ENCODE measurements at places on chromosomes 1 and 21.

DNA sequence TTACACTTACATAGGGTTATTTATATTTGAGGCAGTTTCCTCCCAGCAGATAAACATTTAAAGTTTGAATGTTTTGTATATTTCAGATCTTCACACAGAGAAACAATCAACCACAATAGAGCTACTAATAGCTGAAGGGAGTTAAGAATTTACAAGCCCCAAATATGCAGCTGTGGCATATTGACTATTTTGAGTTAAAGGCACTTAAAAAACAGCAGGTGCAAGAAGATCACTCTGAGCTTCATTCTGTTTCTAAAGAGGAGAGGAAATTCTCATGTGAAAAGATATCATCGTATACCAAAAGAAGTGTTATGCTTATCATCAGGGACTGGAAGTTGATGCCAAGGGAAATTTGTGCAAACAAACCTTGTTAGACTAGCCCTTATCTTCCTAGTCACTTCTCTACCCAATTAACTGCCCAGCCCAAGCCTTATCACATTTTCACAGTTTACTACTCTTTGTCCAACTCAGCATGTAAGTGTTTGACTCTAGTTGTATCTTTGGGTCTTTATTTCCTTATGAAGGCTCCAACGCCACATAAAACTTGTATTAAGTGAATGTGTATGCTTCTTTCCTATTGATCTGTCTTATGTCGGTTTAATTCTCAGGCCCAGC, 66.3 kb upstream of the COG2 start:
- no peak for DNase-seq

DNA sequence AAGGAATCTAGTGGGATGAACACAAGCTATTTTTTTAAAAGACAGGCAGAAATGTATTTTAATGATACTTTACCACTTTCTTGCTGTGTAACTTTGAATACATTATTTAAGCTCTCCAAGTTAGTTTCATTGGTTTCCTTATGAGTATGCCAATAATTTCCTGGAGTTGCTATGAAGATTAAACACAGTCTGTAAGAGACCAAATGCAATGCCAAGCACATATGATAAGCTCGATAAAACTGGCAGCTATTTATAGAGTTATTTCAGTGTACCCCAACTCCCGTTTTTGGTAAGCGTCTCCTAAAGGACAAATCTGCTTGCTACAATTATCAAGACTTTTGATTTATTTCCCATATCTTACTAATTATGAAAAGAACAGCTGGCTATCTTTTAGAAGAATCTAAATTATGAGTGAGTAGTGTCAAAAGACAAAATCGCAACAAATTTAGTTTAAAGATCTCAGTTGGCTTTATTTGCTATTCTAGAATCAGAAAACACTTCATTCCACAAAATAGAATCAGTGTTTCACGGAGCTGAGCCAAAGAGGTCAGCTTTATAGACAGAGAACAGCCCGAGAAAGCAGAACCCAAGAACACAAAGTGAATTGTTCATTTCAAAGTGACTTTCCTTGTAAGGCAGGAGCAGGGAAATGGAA, 7.2 kb upstream of the MAP10 start:
- no peak for DNase-seq

DNA sequence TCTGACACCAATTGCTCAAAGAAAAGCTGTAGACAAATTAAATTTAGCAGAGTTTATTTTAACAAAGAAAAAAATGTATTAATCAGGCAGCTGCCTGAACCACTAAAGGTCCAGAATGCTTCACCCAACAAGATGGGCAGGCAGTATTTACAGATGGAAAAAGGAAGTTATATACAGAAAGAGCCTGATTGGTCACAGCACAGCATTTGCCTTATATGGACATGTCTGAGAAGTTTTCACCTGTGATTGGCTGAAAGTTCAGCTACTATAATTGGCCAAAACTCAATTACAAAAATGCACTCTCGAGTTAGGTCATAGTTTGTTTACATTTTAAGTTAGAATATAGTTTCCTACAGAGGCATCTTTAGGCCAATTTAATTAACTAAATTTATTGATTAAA, 15.1 kb upstream of the FMO1 start:
- DNase-seq, result no peak

DNA sequence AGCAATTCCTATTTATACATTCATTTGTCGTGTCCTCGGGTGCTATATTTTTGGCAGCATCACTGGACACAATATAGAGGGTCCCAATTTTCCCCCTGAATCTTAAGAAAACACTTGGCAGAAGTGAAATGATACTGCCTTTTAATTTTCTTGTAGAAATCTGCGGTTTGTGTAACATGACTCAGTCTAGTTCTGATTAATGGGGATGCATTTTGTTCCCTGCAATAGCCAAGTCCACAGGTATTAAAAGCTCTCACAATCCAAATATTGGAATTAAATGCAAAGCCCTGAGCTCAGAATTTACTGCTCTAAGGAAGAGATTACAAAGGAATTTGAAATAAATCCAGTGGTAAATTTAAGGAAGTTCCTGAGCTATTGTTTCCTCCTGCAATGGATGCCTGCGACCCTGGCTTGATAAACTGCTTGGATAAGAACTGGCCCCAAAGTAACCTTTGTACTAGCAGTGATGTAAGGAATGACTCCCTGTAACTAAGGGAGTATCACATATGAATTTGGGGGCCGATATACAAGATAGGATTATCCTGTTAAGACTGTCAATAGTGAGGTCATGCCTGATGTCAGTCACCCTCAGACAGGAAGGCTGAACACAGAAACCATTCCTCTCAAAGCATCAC, 349.7 kb upstream of the C1orf87 start:
- DNase-seq, result no peak

DNA sequence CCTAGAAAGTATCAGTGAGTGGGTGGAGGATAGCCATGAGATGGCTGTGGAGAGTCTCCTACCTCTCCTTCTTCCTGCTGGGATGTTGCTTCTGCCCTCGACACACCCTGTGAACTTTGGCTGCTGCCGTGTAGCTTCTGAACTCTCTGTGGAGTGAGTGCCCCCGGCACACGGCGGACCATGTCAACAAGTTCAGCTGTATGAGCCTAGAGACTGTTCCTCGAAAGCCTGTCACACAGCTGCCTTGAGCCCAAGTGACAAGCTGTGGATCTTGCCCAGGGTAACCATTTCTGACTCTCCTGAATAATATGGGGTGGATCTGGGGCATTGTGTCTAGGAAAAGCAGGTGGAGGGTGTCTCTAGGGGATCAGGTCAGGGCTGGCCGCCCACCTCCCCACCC, 143.2 kb downstream of the NOS1AP start:
- no peak for DNase-seq

DNA sequence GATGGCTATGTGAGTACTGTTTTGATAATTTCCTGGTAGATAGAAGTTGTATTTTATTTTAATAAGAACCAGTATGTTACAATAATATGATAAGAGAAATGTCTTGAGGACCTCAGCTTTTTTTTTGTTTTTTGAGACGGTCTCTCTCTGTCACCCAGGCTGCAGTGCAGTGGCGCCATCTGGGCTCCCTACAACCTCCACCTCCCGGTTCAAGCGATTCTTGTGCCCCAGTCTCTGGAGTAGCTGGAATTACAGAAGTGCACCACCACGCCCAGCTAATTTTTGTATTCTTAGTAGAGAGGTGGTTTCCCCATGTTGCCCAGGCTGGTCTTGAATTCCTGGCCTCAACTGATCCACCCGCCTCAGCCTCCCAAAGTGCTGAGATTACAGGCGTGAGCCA, 968.1 kb upstream of the ADGRL4 start:
- DNase-seq, result no peak

Data from stimulated activated CD4-positive, alpha-beta T cell treated with anti-CD3 and anti-CD28 coated beads, Interleukin-2, amount 100 ng/mL, for 24 hours (primary cell).